Effector memory CD4-positive, alpha-beta T cell (primary cell): ENCODE measurements at places on chromosomes 4 and X.

- H3K27ac ChIP-seq = no peak overlapping the region
- no peak for DNase-seq
- no peaks in the 10 kb centered on the region for H3K4me1 ChIP-seq
- H3K36me3 ChIP-seq = no peaks in the 10 kb centered on the region
Observed at GRCh38 chr4:40471923-40472322, 136.8 kb downstream of the CHRNA9 start.

GRCh38 chr4:16692524-16692923 lies 205.9 kb downstream of the LDB2 start:
- no peaks in the 10 kb centered on the region for H3K27me3 ChIP-seq
- no peak for DNase-seq
- H3K4me1 ChIP-seq = no peaks in the 10 kb centered on the region
- no peaks in the 10 kb centered on the region for H3K36me3 ChIP-seq

GRCh38 chrX:129540722-129541184 lies 694 bp downstream of the OCRL start:
- no peaks in the 10 kb centered on the region for H3K4me1 ChIP-seq
- H3K4me3 ChIP-seq = peak overlapping the region; percentile 33
- H3K36me3 ChIP-seq = no peaks in the 10 kb centered on the region
- H3K27me3 ChIP-seq = no peaks in the 10 kb centered on the region
- no peak overlapping the region for H3K27ac ChIP-seq
- DNase-seq = no peak

DNA sequence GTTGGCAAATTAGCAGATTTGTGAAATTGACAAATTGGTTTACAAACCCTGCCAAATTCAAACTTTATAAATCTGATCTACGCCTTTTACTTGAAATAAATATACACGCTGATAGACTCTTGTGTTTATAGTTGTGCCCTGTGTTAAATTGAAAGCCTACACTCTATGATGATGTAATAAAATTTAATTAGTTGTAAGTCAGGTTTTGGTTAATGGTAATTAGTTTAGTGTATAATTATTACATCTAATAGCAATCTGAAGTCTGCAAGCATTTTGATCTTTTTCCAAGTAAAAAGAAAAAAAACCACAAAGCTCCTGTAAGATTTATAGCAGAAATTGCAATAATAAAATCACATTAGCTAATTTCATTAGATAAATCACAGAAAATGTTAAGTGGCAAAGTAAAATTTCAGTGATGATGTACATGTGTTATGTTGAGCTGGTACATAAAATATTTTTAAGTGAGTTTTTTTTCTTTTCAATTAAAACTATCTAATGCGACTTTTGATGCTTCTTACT lies 72.7 kb upstream of the TENM3 start:
- H3K27me3 ChIP-seq = no peaks in the 10 kb centered on the region
- no peaks in the 10 kb centered on the region for H3K4me1 ChIP-seq
- no peak for DNase-seq
- H3K27ac ChIP-seq = no peak overlapping the region

GRCh38 chr4:184357772-184358171 lies 116.6 kb downstream of the IRF2 start:
- no peak for DNase-seq
- H3K36me3 ChIP-seq = no peaks in the 10 kb centered on the region
- H3K27me3 ChIP-seq = no peaks in the 10 kb centered on the region

- no peak overlapping the region for H3K27ac ChIP-seq
- no peak for DNase-seq
- H3K4me1 ChIP-seq = no peaks in the 10 kb centered on the region
Observed at GRCh38 chrX:10709276-10709675, 88.9 kb upstream of the MID1 start.
